NCI-H1105 treated with DMSO at 0.1 percent for 48 hours (cell line): ENCODE measurements at places on chromosomes 2 and 18.

- no peak for DNase-seq
Measured at GRCh38 chr2:96305979-96306308, 598 bp upstream of the SNRNP200 start.

- no peak for DNase-seq
Measured at GRCh38 chr2:170554278-170554955, 160.7 kb upstream of the SP5 start.

- DNase-seq = peak; percentile 77
Measured at GRCh38 chr2:183079139-183079775, 710 bp downstream of the DUSP19 start.

- DNase-seq = no peak
Measured at GRCh38 chr2:1744151-1744445, 217 bp downstream of the PXDN start.

DNA sequence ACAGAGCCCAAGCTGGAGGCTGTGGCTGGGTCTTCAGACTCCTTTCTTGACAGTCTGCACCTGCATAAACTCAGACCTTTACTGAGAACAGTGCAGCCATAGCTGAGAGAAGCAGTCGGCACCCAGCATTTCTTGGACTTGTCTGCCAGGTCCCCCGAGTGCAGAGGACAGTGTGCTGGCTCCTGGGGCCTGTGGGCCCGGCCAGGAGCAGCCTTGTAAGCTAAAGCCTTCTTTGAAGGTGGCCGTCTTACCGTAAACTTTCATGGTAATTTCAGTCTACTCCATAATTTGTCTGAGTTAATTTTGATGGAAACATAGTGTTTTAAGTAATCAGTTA, 70.9 kb downstream of the LRRFIP1 start:
- DNase-seq = no peak

DNA sequence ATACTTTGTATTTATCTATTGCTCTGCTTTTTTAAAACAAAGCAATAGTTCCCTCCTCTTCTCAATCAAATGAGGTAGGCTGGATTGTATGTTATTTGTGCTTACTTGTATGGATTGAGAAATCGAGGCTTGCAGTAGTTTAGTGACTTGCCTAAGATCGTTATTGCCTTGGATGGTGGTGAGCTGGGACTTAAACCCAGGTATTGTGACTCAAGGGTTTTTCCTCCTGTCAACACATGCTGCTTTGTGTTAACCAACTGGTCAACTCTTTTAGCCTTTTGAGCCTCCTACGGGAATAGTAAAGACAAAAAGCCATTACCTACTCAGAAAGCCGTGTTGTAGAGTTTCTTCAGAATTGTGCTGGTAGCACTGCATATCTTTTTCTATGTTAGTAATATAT, 95.2 kb upstream of the THUMPD2 start:
- DNase-seq = no peak

DNA sequence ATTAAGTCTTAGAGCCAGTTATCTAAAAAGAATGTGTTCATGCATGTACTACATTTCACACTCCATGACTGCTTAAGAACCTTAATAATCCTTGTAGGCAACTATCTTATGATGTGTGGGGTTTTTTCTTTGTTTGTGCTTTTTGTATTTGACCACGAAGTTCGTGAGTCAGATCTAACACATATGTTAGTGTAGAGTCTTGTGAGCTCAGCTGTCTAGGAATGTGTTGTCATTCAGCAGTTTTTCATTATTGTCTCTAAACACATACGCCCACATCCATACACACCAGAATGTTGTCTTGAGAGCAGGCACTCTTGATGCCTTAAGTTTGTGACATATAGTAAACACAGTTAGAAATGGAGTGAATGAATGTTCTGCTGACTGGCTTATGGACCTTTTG, 38.4 kb downstream of the CAB39 start:
- no peak for DNase-seq

DNA sequence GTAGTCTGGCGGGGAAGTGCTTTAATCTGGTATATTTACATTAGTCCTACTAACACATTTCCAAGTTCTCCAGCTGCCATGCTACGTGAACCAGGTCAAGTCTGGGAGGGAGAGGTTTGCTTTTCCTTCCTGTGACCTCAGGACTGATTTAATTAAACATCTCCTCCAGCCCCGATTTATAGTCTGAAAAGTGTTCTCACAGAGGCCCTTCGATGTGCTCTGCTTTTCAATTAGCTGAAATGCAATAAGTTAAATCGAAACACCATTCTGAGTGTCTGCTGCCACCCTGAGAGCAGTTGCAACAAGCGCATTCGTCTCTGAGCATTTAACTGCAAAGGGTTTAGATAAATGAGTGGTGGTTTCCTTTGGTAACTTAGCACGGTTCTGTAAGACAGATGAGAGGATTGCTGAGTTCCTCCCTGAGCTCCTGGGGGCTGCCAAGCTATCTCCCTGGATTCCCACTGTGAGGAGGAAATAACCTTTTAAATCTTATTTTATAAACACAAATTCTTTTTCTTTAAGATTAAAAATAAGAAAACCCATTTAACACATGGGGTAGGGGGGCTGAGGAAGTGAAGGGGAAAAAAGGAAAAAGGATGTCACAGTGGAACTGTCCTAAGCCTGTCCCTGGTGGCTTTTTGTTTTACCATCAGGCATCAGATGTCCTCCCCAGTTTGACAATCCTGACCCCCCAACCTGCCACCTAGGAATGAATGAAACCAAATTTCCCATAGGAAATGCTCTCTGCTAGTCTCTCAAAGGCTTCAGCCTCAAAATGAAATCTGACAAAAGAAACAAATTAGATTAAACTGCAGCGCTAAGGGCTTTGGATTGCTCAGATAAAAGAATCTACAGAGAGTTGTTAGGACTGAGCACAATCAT, 56.5 kb upstream of the CREB1 start:
- peak; percentile 59 for DNase-seq

DNA sequence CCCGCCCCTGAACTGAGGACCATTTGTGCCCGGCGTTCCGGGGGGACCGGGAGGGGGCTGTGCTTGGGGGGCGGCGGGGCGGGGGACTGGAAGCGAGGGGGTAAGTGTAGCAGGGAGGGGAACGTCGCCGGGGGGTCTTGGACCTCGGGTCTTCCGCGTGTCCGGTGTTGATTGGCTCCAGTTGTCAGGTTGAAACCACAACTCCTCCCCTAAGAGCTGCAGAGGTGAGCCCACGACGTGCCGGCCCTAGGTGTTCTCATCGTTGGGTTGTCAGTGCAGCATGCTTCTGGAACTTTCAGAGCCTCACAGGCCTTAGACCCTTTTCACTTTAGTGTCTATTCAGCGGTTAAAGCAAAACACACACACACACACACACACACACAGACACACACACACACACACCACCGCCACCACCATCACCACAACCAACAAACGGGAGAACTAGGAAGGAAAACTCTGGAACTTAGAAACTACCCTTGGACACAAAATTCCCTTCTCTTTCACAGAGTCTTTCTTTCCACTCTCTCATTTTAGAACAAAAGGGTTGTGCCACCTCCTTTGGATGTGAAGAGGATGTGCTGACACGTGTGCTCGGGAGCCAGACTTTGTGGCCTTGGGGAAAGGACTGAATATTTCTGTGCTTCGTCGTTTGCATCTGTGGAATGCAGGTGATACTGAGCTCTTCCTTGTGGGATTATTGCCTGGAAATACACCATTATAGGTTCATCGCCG, 6.7 kb upstream of the DLX2 start:
- no peak for DNase-seq

GRCh38 chr2:214713080-214713830, 96.2 kb downstream of the BARD1 start:
- no peak for DNase-seq

- no peak for DNase-seq
Measured at GRCh38 chr2:208983486-208983885, 440.4 kb upstream of the MAP2 start.

DNA sequence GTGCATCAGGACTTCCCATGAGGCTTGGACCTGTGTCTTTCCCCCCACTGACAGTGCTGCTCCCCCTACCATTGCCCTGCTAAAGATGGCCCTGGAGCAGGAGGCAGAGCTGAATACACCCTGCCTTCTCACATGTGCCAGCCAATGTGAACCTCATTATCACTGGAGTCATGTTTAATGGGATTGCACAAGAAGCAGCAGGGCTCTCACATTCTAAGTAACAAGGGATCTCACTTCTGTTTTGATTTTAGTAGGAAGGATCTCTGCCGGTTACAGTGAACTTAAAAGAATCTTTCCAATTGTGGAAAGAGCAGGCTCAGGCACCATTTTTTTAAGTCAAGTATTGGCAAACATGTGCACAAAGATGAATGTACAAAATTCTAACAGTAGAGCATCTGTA, 322.1 kb upstream of the MEX3C start:
- no peak for DNase-seq

DNA sequence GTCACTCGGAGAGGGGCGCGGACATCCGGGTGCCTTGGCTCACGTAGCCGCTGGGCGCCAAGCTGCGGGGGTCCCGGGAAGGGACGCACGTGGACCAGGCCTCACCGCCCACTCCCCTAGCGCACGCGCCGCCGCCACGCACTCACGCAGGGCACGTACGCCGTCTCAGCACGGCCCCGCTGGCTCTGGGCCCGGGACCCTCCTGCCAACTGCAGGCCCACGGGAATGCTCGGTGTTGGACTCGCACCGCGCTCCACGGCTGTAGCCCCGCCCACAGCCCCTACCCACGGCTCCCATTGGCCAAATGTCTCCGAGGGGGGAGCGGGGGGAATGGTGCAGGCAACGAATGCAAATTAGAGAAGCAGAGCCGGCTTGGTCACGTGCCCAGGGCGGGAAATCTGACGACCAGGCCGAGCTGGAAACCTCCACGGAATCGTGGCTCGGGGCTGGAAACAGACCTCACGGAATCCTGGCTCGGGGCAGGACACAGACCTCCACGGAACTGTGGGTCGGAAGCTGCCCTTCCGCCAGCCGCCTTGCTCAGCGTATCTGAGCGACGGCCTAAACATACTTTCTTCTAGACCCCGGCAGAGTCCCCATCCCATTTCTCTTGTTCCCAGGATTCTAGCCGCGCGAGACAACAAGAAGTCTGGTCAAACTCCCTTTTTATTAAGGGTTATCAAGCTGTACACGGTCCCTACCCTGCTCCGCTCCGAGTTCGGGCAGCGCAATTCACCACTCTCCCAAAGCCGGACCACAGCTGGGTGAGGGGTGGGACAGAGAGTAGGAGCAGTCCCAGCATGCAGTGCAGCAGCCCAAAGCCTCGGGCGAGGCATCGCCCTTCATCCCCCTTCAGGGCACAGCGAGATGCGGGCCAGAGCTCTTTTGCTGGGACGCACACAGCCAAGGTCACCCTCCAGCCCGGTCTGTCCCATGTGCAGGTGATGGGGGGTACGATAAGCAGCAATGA, at the start of gene ABCB6:
Gene ABCB6 (minus strand): TSS at position 227 of the 970 bp plus-strand sequence. CDS start 285 bp downstream, outside the sequence.
- DNase-seq = peak; percentile 87

DNA sequence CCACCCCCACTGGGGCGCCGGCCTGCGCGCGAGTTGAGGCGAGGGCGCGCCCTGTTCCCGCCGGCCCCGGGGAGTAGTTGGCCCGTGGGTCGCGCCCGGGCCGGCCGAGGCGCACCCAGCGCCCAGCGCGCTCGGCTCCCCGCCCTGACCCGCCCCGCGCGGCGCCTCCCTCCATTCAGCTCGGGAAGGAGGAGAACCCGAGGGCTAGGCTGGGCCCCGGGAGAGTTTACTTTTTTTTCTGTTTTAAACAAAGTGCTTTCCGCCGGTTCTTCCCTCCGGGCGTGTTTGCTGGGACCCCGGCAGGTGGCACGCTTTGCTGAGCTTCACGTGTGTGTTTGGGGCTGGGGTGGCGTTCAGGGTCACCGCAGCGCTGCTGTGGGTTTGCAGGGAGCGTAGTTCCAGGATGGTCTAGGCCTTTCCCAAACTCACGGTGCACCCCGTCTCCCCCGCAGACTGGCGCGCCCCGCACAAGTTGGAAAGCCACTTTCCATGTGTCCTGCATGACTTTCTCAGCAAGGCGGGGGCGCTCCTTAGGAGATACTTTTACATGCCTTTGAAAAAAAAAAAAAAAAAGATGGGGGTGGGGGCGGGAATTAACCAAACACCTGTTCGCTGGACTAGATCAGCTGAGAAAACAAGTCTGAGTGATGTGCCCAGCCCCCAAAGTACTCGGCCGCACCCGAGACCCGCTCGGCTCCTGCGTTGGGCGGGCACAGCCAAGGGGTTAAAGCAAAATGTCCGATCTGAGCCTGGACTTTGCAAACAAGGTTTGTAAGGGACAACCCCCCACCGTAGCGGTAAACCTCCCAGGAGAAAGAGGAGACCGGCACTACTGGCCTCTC, 825 bp downstream of the ITGA6 start:
- peak; percentile 63 for DNase-seq

DNA sequence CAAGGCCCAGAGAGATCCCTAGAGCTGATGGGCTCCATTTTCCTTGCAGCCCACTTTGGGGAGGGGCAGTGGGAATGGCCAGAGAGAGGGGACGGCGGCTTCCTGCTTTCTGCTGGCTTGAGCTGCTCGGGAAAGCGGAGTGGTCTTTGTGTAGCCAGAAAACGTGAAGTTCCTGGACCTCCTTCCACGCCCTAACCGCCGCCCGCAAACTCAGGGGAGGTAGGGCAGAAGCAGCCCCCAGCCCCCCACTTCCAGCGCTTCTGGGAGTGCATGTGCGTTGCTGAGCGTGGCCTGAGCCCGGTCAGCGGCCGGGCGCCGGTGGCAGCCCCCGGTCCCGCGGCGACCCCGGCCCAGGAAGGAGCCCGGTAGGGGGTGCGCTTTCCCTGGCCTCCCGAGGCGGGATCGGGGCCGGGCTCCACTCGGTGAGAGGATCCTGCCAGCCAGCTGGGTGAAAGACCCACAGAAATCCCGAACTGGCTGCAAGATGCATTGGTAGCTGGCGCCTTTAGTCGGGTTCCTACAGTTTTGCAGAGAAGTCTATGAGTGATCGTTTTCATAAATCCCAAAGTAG, 25.3 kb upstream of the BOD1L2 start:
- no peak for DNase-seq

DNA sequence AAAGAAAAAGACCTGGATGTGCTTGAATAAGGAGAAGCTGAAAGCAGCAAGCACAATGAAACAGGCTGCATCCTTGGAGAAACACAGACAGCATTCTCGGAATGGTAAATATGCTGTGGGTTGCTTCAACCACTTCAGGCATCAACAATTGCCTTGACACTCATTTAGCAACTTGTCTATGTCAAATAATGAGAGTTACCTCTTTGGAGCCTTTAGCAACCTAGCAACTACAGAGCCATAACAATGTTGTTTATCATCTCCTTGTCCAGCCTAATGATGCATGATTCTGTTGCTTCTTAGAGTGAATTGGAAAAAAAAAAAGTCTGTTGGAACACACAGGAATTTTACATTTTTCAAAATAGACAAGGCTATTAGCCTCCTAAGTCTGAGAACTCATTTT, 410.6 kb downstream of the PIK3C3 start:
- no peak for DNase-seq

GRCh38 chr2:11344956-11345677, 681 bp upstream of the ROCK2 start:
- DNase-seq = no peak

- DNase-seq = no peak
Measured at GRCh38 chr2:224924631-224925030, 117.6 kb downstream of the DOCK10 start.

DNA sequence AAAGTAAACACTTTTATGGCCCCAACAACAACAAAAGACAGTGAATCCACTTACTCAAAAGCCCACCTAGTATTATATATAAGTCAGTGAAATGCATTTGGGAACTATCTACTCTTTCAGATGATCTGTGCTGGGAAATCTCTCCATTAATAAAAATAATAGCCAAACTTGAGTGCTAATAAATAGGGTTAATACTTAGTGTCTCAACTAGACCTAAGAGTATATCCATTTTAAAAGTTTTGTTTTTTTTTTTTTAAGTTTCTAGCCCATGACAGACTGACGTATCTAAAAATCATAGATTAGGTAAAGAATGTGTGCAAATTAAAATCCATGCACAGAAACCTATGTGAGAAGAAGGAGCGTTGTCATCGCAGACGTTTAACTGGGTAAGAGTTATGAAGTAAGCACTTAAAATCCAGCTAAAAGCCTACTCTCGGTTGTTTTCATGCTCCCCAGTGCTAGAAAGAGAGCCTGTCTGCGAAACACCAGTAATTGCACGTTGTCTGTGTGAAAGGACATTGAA, 83.4 kb upstream of the PELI1 start:
- no peak for DNase-seq
